ENCODE measurements at places on chromosomes 12 and 14.

GRCh38 chr12:65670775-65671174 is 153.5 kb upstream of the HMGA2 start:
- DNase-seq = no peak

- DNase-seq = no peak
Measured at GRCh38 chr12:56158926-56159461, 835 bp downstream of the MYL6 start.

GRCh38 chr12:46468160-46468559 is 95.6 kb upstream of the SLC38A2 start:
- no peak for DNase-seq

DNA sequence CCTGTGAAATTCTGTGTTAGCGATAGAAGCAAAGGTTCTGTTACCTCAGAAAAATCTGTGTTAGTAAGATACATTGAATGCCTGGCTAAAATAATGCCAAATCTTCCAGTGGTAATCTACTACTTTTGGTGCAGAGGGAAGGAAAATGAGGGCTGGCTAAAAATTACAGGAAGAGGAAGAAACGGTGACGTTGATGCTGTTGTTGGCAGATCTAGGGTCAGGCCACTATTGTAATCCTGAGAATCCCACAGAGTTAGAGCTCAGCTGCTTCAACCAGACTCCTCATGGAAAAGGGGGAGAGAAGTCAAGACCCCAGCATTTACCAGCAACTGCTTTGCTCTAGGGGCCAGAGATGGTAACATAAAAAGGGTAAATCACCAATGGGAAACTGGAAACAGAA is 145.1 kb downstream of the PPM1H start:
- DNase-seq = no peak

DNA sequence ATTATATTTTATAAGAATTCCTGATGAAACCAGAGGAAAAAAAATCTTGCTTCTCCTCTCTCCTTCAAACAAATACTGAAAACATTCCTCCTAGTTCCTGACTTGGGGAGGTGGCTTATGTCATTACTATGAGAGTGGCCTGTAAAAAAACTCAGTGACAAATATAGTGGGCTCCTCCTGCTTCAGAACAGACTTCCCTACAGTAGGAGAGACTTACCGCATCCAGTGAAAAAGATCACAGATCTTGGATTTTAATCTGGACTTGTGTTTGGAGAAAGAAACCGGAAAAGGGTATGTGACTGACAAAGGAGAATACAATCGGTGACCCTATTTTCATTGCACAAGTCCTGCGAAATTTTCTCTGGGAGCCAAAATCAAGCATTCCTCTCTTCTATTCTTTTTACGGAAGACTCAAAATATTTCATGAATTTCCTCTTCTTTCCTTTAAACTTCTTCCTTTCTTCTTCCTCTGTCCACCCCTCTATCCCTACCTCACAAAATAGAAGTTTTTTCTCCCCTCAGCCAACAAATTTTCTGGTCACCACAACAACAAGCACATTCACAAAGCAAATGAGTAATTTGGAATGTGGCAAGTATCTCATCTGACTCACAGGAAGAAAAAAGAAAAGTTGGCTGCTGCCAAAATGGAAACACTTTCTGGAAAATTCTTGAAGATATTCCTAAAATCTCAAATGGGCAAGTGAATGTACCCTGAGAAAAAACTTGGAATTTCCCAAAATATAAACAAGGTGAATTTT is 185.1 kb upstream of the CDKN3 start:
- DNase-seq = no peak

- no peak for DNase-seq
Measured at GRCh38 chr12:104455578-104456416, 951 bp upstream of the CHST11 start.

- no peak for DNase-seq
Measured at GRCh38 chr12:108284163-108284562, 54.9 kb downstream of the CMKLR1 start.

DNA sequence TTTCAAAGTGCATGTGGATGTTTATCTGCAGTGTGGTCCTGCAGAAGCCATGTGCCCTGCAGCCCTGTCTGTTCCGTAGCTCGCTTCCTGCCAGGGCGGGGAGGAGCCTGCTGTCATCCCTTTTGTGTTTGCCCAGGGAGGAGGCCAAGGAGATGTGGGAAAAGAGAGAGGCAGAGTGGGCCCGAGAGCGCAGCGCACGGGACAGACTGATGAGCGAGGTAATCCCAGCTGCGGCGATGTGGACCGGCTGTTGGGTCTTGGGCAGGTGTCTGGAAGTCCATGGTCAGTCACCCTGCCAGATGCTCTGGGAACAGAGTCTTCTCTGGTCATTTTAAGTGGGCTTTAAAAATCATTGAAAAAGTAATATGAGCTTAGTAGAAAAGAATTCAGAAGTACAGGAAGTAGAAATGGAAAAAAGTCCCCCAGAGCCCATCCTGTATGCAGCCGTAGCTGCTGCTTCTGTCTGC is 12.8 kb downstream of the TCHP start:
- DNase-seq = no peak

DNA sequence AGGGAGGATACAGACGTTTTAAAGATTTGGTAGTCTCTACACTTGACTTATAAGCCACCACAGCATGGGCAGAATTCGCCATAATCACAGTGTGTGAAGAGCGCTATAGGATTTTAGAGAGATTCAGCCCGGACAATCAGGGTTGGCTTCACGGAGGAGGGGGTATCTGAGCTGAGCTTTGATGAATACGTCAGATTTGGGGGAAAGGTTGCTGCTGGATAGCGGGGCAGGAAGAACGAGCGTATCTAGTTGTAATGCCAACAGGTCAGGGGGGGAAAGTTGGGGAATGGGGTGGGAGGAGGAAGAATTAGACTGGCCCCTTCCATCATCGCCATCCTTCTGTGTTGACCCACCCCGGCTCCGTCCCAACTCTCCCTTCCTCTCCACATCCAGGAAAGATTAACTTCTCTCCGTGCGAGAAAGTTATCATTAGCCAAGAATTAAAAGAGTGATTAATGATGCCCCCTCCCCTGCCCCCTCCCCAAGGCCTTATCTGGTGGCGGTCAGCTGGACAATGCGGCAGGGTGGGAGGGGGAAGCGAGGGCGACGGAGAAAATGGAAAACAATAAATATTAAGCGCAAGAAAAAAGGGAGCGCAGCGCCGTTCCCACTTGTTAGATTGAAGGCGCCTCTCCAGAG is 13.5 kb upstream of the GPATCH2L start:
- DNase-seq = no peak

DNA sequence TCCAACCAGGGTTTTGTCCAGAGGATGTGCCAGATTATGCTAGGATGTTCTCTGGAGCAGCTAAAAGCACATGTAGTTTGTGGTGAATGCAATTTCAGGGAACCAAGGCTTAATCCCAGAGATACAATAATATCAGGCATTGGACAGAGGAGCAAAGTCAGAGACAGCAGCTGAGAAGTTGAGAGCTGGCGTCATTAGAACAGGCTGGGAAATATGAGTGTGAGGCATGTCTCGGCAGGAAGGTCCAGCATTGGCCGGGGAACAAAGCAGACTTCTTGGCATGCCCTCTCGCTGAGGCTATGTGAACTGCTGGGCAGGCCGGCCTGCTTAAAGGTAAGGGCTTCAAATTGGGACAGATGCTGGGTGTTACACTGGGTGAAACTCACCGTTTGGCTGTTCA is 125.4 kb downstream of the CAND1 start:
- no peak for DNase-seq

Data from memory B cell (primary cell).